NCI-H2171 (cell line): ENCODE measurements at places on chromosomes 1 and 21.

GRCh38 chr1:237791592-237791991, 99.1 kb downstream of the ZP4 start:
- DNase-seq: no peak

DNA sequence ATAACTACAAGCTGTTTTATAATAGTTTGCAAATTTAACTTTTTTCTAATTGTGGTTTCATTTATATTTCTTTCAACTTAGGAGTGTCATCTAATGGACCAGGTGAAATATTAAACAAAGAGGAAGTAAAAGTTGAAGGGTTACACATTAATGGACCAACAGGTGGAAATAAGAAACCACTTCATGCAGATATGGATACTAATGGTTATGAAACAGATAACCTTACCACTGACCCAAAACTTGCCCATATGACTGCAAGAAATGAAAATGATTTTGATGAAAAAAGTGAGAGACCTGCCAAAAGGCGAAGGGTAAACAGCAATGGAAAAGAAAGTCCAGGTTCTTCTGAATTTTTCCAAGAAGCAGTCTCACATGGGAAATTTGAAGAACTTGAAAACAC, 59.7 kb downstream of the MIER1 start:
- no peak for DNase-seq

DNA sequence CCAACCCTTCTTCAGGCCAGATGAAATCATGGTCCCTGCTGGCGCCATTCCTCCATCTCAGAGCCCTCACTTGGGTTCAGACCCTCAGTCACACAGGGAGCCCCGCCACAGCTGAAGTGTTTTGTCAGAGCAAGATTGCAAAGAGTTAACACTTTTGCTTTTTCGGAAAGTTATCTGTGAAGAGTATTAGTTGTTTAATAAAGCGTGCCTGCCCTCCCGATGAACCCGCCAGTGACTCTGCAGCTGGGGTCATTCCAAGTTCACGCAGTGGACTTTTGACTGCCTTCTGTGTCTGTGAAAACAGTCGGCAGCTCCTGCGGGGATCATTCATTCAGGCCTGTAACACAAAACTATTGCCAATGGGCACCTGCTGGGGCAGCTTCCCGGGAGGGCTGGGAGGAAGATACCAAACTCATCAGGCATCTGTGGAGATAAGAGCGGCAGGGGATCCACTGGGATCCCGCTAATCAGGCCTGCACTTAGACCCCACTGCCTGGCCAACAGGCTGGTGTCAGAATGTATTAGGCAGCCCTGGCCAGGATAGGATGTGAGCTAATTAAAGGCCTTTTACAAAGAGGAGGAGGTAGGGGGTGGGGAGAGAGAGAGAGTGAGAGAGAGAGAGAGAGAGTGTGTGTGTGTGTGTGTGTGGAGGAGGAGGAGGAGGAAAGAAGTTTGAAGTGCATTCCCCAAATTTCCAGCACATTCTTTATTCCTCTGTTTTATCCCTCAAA, 184.5 kb downstream of the DHRS3 start:
- DNase-seq: no peak

GRCh38 chr1:98870959-98871903, 133.4 kb downstream of the PLPPR5 start:
- DNase-seq: no peak

DNA sequence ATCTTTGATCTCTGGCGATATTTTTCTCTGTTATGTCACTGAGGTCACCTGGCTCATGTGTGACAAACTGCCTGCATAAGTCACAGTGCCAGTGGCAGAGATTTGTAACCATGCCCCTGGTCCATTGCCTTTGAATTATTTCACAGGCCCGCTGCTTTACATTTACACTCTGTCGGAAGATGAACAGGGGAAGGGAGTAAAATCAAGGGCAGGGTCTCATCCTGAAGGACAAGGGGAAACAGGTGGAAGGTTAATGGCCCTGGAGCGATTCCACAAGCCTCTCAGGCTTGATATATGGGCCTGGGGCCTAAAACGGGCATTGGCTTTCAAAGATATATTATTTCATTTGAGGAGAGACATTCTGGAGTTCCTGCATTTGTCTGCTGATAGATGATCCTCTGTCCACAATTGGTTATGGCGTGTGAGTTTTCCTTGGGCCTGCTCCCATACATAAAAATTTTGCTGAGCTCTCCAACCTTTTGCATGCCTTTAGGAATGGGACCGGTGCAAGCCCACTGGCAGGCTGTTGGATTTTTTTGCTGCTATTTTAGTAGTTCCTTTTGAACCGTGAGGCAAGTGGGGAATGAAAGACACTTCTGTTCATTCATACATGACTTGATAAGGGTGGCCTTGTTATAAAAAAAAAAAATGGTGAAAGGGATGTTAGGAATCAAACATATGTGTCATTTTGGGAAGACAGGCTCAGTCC, 51.9 kb downstream of the NR5A2 start:
- no peak for DNase-seq

DNA sequence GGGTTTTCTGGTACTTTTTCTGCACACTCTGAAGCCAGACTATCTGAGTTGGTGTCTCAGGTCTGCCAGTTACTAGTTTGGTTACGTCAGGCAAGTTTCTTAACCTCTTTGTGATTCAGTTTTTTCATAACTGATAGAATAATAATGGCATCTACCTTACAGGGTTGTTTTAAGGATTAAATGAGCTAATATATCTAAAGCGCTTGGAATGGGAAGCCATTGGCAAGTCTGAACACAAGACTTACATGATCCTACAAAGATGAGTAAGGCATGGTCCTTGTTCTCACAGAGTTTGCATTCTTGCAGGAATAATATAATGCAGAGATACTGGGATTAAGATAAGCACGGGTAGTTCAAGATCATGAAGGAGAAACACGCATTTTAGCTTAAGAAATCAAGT, 9.2 kb upstream of the DENND2D start:
- DNase-seq: no peak

GRCh38 chr1:168476588-168477385, 67.0 kb downstream of the XCL2 start:
- DNase-seq: no peak

DNA sequence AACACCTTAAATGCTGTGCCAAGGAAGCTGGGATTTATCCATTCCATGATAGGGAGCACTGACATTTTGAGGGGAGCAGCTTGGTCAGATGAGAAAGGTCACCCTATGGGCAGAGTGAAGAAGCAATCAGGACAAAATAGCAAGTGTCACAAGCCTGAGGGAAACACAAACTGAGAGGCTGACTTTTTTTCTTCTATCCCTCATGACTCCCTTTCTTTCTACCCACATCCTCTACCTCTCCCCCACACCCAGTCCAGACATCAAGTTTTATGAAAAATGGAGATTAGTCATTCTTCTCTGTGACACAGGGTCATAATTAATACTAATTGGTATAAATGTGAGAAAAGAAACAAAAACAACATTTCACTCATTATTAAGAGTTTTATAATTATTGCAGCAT, 103.1 kb downstream of the SLC25A24 start:
- no peak for DNase-seq

DNA sequence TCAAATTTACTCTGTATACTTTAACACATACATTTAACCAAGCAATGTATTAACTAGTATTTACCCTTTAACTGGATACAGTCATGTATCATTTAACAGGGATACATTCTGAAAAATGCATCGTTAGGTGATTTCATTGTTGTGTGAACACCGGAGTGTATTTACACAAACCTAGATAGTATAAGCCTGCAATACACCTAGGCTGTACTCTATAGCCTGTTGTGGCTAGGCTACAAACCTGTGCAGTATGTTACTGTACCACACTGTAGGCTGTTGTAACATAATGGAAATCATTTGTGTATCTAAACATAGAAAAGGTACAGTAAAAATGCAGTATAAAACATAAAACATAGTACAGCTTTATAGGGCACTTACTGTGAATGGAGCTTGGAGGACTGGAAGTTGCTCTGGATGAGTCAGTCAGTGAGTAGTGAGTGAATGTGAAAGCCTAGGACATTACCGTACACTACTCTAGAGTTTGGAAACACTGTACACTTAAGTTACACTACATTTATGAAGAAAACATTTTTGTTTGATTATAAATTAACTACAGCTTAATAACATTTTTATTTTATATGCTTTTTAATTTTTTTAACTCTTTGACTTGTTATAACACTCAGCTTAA, 21.3 kb downstream of the RGS4 start:
- DNase-seq: no peak

DNA sequence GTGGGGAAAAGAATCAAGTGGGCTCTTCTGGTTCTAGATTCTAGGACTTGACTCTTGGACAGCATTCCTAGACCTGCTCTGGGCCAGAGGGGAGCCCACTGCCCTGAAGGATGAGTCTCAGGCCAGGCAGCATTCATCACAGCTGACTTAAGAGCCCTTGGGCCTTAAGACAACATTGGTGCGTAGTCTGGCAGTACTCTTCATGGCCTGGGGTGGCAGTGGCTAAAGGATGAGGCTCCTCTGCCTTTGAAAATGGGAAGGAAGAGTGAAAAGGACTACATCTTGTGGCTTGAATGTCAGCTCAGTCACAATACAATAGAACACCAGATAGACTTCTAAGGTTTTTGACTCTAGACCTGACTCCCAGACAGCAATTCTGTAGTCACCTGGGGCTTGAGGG, 1415.1 kb upstream of the PRMT6 start:
- DNase-seq: no peak

- no peak for DNase-seq
Observed at GRCh38 chr1:54922921-54923421, 36.0 kb upstream of the DHCR24 start.

GRCh38 chr1:86339906-86340305, 56.2 kb downstream of the ODF2L start:
- DNase-seq: no peak

DNA sequence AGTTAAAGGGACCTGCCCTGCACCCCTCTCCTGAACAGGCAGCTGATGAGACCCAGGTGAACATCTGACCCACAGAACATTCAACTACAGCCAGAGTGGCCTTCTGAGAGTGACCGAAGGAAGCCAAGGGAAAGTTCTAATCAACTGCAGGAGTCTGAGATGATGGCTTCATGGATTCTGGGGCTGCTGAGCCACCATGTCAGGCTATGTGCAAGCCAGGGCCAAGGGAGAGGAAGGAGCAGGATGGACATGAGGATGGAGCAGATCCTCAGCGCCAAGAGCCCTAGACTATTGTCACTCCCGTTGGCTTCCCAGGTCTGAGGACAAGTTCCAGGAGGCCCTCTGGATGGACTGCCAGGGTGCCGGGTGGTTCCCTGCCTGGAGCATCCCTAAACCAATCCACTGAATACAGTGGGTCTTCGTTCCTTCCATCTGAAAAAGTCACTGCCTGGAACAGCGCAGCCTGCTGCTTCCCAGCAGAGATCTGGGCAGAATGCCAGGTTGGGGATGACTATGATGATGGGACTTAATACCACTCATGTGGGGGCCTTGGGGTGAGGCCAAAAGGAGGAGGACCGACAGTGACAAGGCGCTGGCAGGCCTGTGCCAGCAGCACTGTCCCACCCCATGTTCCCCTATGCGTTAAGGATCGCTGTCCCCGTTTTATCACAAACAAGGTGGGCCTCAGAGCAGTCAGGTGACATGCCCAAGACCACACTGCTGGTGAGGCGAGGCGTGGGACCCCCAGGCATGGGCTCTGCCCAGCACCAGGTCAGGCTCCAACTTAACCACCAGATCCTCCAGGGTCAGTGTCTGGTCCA, 19.8 kb downstream of the SPOCD1 start:
- DNase-seq: peak; percentile 22

DNA sequence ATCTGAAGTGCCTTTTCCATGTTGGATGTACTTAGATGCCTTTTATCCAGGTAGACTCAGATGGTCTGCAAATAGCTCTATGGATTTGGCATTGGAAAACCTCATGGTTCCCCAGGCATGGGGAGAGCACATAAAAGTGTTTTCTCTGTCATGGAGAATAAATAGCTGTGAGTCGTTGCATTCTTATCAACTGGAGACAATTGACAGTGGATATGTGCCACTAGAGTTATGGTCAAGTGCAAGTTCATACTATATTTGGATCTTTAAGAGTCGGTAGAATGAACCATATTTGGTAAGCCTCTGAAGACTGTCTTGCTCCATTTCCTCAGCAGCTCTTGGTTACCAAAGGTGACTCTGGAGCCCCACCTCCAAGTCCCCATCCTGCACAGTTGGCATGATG, 83.7 kb downstream of the ROR1 start:
- DNase-seq: no peak

GRCh38 chr1:151897991-151898431, 11.3 kb downstream of the THEM4 start:
- DNase-seq: no peak

DNA sequence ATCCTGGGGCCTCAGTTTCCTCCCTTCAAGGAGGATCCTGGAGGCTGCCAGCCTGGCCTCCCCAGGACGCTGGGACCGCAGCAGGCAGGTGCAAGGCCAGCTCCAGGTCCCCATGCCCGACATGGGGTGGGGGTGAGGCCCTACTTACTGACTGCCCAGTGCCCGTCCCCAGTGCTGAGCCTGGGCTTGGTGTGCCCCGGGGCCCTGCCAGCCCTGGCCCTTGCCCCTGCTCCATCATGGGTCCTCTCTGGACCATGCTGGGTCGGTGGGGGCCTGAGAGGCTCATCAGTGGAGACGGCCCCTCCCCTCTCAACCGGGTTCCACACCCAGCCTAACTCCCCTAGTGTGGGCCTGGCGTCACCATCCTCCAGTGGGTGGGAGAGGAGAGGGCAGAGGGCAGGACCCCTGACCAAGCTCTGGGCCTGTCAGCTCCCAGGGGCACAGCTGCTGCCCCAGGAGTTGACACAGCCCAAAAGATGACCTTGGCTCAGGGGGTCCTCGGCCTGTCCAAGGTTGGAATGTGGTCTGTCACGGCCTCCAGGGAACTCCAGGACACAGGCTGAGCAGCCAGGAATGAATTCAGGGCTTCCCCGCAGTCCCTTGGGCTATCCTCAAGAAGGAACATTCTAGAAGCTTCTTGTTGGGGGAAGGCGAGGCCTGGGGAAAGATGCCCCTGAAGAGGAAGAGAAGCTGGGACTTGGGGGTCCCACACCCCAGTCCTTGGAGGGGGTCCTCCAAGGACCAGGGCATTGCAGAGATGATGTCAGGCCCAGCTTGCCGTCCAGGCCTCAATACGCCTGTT, 17.6 kb upstream of the ARF1 start:
- DNase-seq: no peak

DNA sequence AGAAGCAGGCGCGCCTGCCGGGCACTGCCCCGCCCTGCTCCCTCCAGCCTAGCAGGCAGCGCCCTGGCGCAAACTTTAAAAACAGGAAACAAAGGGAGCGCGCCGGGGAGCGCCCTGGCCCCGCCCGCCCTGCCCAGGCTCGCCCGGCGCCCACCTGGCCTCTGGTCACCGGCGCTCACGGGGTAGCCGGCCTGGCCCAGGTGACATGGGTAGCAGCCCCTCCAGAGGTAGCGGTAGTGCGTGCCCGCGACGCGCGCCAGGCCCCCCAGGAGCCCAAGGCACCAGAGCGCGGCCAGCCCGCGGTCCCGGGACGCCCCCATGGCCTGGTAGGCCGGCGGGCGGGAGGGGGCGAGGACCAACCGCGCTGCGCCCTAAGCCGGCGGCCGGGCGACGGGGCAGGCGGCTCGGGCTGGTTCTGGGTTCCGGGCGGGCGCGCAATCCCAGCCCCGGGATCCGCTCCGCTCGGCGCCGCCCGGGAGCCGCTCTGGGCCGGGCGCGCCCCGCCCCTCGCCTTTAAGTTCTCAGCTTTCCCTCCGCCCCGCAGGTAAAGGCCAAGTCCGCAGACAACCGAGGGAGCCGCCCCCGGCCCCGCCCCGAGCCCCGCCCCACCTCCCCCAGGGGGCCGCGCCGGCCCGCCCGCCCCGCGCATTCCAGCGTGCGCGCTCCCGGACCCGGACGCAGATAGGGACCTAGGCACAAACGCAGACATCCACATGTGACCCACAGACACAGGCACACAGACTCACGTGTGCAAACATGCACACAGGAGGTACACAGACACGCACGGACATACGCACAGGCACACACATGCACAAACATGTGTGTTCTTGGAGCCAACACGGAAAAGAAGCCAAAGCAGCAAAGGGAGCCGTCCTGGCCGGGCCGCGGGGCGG, 76.7 kb downstream of the ARHGEF16 start:
- DNase-seq: peak; percentile 77
